Testis (tissue), 5 donors: ENCODE measurements at places on chromosomes 1 and 21. TPM values are rescaled to one million over a fixed set of nuclear protein-coding genes. Genes with fewer than 3 reads are reported as not detected.

DNA sequence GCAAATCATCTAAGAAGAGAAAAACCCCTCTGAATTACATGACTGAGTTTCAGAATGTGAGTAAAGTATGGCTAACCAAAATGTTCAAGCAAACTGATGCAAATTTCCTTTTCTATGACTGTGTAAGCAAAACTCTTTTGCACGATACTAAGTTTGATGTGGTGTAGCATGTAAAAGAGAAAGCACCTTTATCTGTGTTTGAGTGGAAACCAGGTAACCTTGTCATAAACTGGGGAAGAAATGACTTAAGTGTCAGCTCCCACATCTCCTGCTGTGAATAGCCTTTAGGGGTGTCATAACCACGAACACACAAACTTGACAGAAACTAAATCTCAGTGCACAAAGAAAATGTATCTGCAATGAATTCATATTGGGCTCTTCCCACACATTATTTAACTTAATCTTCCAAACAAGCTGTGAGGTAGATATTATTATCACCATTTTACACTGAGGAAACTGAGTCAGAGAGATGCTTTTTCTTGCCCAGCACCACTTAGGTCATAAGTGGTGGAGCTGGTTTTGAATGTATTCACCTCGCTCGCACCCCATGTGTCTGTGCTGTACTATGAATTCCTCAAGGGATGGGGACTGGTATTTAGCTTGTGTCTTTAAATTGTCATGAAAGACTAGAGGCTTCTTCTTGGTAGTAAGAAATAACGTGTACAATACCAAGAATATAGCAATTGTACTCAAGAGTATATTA, 32.9 kb upstream of the IL12RB2 start:
- H3K4me3 ChIP-seq: no peak overlapping the region
- H3K27me3 ChIP-seq: no peaks in the 10 kb centered on the region
- H3K27ac ChIP-seq: no peak overlapping the region
- no peaks in the 10 kb centered on the region for H3K4me1 ChIP-seq

- H3K27ac ChIP-seq: peak overlapping the region; percentile 59
- H3K36me3 ChIP-seq: no peaks in the 10 kb centered on the region
- H3K4me1 ChIP-seq: peaks cover 9% of the 10 kb centered on the region
- H3K27me3 ChIP-seq: no peaks in the 10 kb centered on the region
- H3K4me3 ChIP-seq: no peak overlapping the region
These were observed 65.4 kb downstream of the ALPL start for GRCh38 chr1:21574466-21575151.

DNA sequence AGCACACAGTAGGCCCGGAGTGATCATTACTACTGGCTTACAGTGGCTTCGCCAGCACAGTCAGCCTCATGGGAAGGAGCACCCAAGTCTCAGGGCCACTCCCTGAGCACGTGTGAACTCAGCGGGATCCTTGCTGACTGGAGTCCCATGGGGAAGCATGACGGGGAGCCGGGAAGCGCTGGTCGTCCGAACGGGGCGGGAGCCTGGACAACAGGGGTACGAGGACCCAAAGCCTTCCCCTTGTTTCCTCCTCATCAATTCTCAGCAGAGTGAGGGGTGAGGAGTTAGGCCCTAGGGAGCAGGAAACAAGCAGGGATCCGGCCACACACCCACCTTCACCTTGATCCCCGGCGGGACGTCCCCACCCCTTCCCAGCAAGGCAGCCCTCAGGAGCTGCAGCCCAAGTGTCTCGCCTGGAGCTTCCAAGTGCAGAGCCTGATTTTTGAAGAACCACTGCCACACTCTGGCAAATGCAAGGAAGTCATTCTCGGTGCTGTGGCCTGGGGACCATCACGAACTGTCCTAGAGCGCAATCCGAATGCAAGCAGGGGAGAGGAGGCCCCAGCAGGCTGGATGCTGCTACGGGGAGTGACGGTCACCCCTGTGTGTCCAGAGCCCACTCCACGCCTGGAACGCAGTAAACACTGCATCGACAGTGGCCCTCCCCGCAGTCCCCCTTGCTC, 35.5 kb downstream of the TOMM20 start:
- H3K27ac ChIP-seq: no peak overlapping the region
- H3K4me1 ChIP-seq: peaks cover 14% of the 10 kb centered on the region
- no peaks in the 10 kb centered on the region for H3K27me3 ChIP-seq
- H3K36me3 ChIP-seq: no peaks in the 10 kb centered on the region
- H3K4me3 ChIP-seq: peak overlapping the region; percentile 18
- DNase-seq: peak; percentile 72

GRCh38 chr1:234962340-234962989, 166.2 kb downstream of the TOMM20 start:
- H3K4me3 ChIP-seq: peak overlapping the region; percentile 36
- H3K36me3 ChIP-seq: no peaks in the 10 kb centered on the region
- peaks cover 30% of the 10 kb centered on the region for H3K4me1 ChIP-seq
- H3K27me3 ChIP-seq: no peaks in the 10 kb centered on the region
- H3K27ac ChIP-seq: peak overlapping the region; percentile 71

DNA sequence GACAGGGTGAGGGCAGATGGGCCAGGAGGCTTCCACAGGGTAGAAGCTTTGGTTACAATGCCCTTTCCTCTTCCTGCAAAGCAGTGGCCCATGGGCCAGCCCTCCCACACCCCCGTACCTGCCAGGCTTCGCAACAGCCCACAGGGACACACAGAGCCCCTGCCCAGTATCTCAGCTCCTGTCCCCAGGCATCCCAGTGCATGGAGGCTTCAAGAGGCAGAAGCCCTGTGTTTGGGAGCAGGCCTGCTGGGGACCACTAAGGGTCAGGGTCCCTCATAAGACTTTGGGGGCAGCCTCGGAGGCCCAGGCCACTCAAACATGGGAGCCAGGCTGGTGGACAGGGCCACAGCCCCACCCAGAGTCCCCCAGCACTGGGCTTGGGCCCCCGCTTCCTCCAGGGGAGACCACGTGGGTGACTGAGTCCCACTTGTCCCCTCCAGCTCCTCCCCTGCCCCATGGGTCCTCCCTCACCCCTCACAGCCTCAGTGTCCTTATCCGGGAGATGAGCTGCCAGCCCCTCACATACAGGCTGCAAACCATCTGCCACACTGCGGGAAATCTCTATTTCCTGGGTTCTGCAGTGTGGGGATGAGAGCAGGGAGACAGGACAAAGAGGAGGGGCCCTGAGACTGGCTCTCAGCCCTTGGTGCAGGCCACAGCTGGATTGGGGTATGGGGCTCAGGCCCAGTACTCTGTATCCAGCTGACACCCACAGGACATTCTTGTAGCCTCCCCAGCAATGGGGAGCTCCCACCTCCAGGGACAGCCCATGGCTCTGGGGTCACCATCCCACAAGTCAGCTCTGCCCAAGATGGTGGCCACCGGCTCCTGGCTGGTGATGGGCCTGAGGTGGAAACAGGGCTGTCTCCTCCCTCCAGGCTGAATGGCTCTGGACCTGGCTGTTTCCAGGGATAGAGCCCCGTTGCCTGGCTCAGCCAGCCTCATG, 50.7 kb downstream of the WNT9A start:
- no peaks in the 10 kb centered on the region for H3K36me3 ChIP-seq
- DNase-seq: peak; percentile 12
- peak overlapping the region; percentile 56 for H3K27ac ChIP-seq

GRCh38 chr1:3450983-3451382, 3.5 kb upstream of the ARHGEF16 start:
- peaks cover 12% of the 10 kb centered on the region for H3K4me1 ChIP-seq
- H3K4me3 ChIP-seq: no peak overlapping the region
- H3K36me3 ChIP-seq: no peaks in the 10 kb centered on the region
- no peaks in the 10 kb centered on the region for H3K27me3 ChIP-seq

DNA sequence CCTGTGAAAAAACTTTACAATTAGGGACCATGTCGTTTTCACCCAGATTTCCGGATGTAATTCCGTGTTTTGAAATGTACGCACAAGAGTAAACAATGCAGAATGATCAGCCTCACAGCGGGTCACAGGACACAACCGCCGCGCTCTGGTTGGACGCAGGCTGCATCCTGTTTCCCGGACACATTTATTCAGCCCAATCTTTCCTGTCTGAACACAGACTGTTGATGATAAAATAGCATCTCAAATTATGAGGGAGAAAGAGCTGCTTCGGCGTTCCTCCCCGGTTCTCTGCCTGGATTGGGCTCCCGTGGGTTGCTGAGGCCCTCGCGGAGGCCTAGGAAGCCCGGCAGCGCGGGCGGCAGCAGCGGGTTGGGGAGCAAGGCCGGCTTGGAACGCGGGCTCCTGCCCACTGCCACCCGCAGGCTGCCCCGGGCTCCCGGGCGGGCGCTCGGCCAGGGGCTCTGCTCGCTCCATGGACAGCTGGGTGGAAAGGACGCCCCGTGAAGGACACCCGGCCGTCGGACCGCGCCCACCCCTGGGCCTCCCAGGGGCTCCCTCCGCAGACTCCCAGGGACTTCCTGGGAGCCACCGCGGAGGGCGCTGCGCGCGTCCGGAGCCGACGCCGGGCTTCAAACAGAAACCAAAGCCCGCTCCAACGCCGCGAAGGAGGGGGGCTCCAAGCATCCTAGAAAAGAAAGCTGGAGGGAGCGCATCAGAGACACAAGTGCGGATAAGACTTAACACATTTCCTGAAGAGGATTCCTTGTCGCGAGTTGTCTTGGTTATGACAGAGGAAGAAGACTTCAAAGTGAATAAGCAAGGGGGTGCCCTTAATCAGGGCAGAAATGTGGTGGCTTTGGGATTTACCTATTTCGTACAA, 122.3 kb downstream of the ESRRG start:
- no peaks in the 10 kb centered on the region for H3K4me1 ChIP-seq
- no peaks in the 10 kb centered on the region for H3K27me3 ChIP-seq
- H3K27ac ChIP-seq: peak overlapping the region; percentile 95

Gene ITLN2
- total RNA-seq: not detected

DNA sequence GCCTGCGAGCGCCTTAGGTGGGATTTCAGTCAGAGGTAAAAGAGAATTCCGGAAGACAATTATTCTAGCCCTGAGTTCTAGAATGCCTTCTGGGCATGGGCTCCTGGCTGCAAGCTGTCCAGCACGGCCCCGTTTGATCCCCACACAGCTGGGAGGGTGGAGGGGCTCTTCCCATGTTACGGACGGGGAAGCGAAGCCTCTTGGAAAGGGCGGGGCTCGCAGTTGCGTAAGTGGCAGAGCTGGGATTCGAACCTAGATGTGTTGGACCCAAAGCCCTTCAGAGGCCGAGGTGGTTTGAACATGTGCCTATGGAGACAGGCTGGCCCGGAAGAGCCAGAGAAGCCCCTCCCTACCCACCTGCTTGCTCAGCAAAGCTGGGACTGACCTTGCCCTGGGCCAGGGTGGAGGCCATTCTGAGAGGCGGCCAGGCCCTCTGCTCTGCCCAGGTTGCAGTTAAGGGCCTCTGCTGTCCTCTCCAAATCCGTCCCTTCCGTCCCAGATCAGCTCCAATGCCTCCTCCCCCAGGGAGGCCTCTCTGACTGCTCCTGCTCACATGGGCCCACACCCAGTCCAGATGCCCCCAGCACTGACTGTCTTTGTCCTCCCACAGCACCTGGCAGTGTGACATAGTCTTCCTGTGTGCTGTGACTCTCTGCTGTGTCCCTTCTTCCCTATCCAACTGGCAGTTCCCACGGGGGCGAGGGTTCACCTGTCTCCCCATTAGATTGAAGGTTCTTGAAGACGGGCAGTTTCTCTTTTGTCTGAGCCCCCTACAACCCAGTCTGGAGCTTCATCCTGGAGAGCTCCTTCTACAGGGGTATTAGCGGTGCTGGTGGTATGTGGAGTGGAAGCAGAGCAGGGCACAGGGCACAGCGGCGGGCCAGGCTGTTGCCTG, 1.2 kb upstream of the HSPB7 start:
- no peak overlapping the region for H3K4me3 ChIP-seq
- H3K27ac ChIP-seq: peak overlapping the region; percentile 84
- no peaks in the 10 kb centered on the region for H3K27me3 ChIP-seq

DNA sequence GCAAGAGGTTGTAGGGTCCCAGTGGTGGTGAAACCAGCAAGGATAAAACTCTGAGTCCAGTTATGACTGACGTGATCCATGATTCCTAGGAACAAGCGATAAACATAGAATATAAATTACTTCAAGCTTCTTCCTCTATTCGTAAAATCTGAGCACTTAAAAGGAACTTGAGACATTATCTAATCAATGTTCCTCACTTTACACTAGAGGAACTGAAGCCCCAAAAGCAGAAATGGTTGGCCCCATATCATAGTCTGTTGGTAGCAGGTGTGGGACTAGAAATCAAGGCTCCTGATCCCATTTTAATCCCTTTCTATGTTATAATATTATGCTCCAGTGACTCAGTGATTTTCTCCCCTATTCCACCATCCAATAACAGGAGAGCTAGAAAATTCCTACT, 21.9 kb upstream of the MNDA start:
- DNase-seq: no peak
- no peaks in the 10 kb centered on the region for H3K4me1 ChIP-seq
- no peak overlapping the region for H3K27ac ChIP-seq
- no peaks in the 10 kb centered on the region for H3K27me3 ChIP-seq
- no peaks in the 10 kb centered on the region for H3K36me3 ChIP-seq

DNA sequence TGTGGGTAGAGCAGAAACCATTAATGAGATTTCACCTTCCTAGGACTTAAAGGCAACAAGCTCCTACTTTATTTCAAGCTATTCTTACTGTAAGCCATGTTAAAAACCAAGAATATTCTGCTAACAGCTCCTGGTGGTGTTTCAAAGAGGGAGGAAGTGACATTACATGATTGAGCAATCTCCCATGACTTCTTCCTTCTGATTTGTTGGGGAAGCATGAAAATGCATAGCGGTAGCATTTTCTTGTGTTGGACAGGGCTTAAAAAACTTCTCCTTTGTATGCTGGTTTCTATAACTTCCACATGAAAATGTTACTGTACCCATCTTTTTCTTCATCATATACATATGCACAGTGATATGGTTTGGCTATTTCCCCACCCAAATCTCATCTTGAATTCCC, 297.0 kb upstream of the SNX7 start:
- no peaks in the 10 kb centered on the region for H3K36me3 ChIP-seq
- H3K4me1 ChIP-seq: no peaks in the 10 kb centered on the region
- H3K27me3 ChIP-seq: no peaks in the 10 kb centered on the region
- H3K27ac ChIP-seq: no peak overlapping the region
- no peak for DNase-seq

DNA sequence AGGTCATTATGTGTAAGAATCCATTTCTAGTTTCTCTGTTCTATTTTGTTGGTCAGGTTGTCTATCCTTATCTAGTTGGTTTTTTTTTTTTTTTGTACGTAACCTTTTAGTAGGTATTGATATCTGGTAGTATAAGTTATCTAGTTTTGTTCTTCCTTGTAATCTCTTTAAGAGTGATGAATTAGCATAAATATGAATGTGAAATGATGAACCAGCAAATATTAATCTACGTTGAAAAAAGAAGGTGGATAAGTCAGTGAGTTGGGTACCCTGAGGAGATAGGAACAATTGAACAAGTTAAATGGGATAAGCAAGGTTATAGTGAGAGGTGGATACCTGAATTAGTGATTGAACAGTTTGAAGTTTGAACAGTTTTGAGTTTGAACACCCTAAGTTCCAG, 33.9 kb downstream of the TTC3 start:
- H3K4me1 ChIP-seq: no peaks in the 10 kb centered on the region
- H3K36me3 ChIP-seq: no peaks in the 10 kb centered on the region
- no peaks in the 10 kb centered on the region for H3K27me3 ChIP-seq
- H3K4me3 ChIP-seq: no peak overlapping the region
- no peak for DNase-seq
- no peak overlapping the region for H3K27ac ChIP-seq

- H3K4me3 ChIP-seq: no peak overlapping the region
- H3K4me1 ChIP-seq: no peaks in the 10 kb centered on the region
- H3K27ac ChIP-seq: no peak overlapping the region
- H3K36me3 ChIP-seq: no peaks in the 10 kb centered on the region
- no peak for DNase-seq
These were observed 34.3 kb downstream of the GPR137B start for GRCh38 chr1:236176337-236177336.

GRCh38 chr21:26845066-26845758, at the start of gene ADAMTS1:
Gene ADAMTS1 (minus strand): TSS chr21:26845409. CDS start chr21:26844954, 455 bp downstream.
- peaks cover 4% of the 10 kb centered on the region for H3K4me1 ChIP-seq
- H3K27me3 ChIP-seq: no peaks in the 10 kb centered on the region
- no peaks in the 10 kb centered on the region for H3K36me3 ChIP-seq
- H3K4me3 ChIP-seq: peak within 1 kb of the TSS; percentile 76
